ENCODE measurements at places on chromosomes 5 and 9.

DNA sequence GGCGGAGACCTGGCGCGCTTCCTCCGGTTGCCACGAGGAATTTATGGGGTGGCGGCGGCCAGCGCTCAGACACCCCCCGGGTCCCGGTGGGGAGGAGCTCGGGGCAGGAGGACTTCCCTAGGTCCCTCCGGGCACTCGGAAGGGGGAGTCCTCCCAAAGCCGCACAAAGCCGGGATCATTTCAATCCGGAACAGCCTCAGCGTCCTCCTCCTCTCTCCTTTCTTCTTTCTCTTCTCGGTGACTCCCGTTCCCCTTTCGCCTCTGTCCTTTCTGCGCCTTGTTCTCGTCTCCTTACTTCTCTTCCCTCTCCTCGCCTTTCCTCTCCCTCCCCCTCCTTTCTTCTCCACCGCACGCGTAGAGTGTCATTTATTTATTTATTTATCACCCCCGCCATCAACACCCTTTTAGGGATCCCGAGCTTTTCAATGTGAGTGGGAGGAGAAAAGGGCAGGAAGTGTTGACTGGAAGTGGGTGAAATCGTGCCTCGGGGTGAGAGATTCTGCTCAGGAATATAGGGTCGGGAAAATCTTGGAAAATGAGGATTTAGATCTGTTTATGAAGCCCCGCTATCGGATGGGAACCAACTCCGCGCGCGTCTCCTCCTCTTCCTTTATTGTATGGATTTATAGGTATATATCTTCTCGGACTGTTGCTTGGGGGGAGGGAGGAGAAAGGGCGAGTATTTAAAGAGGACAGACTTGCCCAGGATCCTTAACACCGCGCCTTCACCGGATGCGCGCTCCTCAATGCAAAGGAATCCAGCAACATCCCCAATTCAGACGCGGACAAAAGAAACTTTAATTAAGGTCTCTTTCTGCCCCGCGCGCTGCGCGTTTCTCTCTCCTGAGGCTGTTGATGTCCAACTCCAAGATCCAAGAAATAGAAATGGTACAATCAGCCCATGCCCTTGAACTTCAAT lies 2.0 kb upstream of the ZNF462 start:
- no peak for DNase-seq

DNA sequence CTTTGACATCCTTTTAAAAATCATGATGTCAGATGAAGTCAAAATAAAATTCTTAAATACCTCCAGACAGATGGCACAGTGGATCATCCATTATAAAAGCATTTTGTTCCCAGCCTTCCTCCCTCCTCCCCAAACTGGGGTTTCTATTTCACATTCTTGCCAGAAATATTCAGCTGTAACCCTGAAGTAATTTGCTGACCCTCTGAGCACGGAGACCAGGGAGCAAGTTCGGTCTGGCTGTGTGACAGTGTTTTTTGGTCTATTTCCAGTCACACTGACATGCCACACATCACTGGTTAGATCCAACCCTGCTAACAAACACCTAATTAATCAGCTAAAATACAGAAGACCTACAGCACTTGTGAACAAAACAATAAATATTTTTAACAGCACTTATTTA lies 126.2 kb upstream of the DMRT1 start:
- no peak for DNase-seq

DNA sequence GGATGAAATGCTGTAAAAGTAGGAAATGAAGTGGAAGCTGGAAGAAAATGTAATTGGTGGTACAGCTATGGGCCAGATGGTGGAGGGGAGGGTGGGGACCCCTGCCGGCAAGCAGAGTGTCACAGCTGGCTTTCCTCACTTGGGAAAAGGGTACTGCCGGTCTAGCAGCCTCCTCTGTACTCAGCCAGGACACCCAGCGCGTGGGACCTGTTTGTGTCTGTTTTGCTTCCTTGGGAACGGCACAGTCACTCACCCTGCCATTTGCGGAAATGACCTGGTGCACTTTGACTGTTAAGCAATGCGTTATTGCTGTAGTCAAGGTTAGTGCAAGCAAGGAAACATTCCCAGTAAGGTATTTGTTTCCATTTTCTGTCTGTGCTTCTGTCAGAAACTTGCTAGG lies 10.1 kb downstream of the TMEM252 start:
- DNase-seq: no peak

DNA sequence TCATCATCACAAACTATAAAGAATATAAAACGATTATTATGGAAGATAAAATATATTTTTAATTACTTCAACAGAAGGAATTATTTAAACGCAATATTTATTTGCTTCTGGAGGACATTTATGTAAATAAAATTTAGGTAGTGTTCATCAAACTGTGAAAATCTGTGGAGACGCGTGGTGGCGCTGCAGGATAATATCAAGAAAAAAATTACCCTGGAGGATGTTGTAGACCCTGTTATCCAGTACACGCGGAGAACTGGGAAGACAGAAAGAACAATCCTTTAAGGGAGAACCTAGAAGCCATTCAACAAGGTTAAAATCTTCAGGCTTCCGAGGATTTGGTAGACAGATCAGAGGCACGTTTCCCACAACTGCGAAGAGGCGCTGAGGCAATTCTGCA lies at the start of gene PCDHB12:
Gene PCDHB12 (plus strand): TSS at position 242 of the 400 bp plus-strand sequence. CDS start 189 bp downstream, outside the sequence.
- no peak for DNase-seq

DNA sequence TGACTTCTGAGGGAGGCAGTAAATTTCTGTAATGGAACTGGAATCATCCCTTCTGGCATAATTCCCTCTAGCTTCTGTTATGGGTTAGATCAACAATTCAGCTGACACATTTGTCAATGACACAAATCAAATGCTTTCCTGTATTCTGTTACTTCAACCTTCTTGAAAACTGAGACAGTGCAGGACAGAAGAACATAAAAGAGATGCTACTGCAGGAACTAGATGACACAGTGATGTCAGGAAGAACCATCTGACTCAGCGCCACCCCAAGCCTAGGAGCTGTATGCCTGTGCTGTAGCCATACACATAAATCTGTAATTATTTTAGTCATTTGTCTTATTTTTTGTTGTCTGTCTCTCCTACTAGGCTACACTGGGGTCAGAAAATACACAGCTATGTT lies 18.2 kb upstream of the CEP120 start:
- no peak for DNase-seq

DNA sequence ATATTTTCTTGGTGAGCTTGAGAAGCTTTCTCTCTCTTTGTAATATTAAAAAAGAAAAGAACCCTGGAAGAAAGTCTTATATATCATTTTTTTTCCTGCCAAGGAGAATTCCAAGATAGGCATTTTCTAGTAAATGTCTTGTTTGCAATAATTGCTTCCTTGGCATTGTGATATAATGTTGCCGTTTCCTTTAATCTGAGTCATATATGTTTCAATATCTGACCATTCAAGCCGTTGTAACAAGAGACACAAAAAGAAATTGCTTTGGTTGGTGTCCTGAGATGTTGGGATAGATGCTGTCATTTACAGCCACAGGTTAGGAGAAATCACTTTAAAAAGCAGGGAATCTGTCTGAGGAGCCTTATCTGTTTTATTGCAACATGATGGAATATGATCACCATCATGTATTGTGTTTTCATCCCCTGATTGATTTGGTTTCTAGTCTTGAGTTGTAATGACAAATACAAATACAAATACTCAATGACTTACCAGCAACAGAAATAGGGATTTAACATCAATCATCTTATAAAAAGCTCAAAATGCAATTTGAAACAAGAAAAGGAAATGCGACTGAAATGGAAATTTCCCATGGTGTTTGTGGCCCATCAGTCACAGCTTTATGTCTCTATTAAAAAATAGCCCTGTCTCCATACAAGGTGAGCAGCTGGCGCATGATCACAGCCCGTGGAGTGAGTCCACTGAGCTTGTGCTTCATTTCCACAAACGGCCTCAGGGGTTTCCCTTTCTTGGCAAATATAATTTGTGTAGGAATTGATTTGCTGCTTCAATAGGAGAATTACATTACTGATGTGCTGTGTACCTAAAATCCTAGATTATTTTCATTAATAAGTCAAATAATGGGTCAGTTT lies 250.1 kb upstream of the TRPC7 start:
- no peak for DNase-seq

- DNase-seq: no peak
Measured at GRCh38 chr5:41722359-41722950, 147.8 kb downstream of the OXCT1 start.

- DNase-seq: no peak
Measured at GRCh38 chr5:88663793-88664216, 219.2 kb downstream of the MEF2C start.

DNA sequence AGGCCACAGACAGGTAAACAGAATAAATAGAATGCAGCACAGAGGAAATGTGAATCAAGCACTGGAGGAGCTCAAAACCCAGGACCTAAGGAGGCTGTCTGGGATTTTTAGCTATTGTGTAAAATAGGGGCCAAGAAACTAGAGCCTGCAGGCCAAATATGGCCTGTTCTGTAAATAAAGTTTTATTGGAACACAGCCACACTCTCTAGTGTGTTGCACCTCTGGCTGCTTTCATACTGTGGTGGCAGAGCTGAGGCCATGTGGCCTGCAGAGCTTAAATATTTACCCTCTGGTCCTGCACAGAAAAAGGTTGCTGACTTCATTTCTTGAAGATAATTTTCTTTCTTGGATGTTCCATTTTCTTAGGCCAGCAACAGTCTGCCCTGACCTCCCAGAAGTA lies 136.4 kb downstream of the WDR41 start:
- no peak for DNase-seq

DNA sequence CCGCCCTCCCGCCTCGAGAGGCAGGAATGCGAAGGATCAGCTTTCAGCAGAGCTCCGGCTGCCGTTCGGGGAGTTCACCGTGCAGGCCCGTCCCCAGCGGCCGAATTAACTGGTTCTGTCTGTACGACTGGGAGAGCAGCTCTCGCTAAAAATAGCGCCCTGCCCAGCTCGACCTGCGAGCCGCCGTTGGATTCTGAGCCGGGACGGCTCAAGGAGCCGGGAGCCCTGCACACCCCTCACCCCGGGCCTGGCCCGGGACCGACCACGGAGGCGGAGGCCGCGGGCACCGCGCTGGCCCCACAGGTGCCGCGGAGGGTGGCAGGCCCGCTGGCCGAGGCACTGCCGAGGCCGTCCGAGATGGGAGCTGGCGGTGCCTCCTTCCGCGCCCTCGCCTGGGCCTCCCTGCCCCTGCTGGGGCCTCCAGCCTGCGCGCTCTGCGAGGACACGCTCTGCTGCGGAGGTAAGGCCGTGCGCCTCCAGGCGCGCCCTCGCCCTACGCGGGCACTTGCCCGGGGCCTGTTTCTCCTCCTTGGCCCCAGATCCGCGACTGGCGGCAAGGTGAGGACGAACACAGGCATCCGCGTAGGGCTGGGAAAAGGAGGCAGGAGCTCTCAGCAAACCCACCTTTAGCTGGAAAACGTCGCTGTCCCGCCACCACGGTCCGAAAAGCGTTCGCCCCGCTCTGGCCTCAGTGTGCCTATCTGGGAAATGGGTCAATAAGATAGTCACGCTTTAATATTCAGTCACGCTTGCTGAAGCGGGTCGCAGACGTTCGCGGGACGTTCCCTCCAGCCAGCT lies 53.1 kb upstream of the DAB2IP start:
- no peak for DNase-seq

DNA sequence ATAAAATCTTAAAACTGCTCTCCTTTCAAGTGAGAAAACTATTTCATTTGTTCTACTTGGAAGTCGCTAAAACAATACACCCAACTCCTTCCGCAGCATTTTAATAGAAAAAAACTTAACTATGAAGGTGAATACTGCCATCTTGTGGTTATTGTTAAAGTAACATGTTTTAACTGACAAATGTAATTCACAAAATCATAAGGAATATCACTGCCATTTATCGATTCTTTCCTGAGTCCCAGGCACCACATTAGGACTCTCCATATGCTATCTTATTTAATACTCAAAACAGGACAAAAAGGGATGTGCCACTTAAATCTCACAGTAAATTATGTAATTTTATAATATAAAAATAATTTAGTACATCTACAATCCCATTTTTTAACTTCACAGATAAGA lies 130.5 kb upstream of the ITGA1 start:
- no peak for DNase-seq

- no peak for DNase-seq
Measured at GRCh38 chr5:134131165-134131564, 16.7 kb downstream of the TCF7 start.

DNA sequence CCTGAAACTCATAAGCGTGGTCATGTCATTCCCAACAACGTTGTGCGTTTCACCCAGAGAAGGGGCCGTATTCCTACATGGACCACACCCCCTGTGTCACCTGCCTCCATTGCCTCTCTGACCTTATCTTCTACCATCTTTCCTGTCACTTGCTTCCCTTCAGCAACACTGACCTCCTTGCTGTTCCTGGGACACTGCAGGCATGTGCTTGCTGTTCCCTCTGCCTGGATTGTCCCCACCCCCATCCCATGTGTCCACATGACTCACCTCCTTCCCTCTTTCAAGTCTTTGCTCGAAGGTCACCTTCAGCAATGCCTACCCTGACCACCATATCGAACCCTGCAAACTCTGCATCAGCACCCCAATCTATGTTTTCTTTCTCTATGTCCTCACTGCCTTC lies 133.2 kb upstream of the ZNF618 start:
- no peak for DNase-seq

DNA sequence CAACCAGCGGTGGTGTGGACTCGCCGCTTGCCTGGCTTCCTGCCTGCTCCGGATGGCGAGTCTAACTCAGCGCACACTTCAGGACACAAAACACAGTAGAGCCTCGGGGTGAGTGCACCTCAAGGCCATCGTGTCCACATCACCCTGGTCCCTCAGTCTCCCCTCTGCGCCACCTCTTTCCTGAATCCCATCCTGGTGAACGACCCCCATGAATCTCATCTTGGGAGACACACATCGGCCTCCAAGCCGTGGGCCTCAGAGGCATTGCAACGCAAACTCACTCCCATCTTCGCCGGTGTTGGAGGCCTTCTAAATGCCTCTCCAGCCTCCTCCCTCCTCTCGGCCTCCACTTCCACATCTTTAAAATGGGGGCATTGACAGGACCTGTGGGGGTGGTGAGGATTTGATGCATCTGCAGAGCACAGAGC lies 124.3 kb downstream of the COL23A1 start:
- DNase-seq: no peak

DNA sequence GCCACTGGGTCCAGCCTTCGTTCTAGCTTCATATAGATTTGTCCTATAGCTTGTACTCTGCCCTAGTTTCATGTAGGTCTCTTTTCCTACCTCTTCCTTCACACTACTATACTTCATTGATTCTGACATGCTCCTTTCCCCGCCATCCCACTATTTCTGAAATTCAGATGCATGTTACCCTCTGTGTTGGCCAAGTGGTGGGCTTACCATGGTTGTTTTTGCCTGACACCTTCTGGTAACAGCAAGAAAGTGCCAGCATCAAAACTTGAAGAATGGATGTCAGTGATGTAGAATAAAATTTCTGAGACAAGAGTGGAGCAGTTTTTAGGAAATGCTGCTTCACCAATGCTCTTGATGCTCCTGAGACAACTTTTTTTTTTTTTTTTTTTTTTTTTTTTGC lies 19.5 kb upstream of the SERINC5 start:
- no peak for DNase-seq

GRCh38 chr5:93705896-93706295 lies 35.5 kb downstream of the POU5F2 start:
- no peak for DNase-seq

DNA sequence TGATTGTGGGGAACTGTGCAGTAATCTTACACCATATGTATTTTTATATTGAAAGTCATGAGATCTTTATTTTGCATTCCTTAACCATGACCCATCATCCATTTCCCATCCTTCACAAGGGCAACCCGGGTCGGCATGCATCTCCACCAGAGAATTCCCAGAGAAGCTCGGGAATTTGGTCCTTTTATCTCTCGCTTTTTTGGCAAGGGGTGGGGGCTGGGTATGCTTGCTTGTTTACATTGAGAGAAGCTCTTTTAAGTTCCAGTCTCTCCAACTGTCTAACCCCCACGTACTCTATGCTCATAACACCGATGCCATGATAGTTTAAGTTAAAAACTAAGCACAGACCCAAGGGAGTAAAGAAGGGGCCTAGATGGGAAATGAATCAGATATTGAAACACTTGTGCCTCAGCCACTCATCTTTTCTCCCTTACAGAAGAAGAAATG lies 109.9 kb upstream of the NFIB start:
- DNase-seq: no peak
